Stimulated activated naive CD4-positive, alpha-beta T cell (primary cell): ENCODE measurements at places on chromosomes 11 and 22.

GRCh38 chr11:13963169-13963948 is 836 bp downstream of the SPON1 start:
- no peak for DNase-seq

DNA sequence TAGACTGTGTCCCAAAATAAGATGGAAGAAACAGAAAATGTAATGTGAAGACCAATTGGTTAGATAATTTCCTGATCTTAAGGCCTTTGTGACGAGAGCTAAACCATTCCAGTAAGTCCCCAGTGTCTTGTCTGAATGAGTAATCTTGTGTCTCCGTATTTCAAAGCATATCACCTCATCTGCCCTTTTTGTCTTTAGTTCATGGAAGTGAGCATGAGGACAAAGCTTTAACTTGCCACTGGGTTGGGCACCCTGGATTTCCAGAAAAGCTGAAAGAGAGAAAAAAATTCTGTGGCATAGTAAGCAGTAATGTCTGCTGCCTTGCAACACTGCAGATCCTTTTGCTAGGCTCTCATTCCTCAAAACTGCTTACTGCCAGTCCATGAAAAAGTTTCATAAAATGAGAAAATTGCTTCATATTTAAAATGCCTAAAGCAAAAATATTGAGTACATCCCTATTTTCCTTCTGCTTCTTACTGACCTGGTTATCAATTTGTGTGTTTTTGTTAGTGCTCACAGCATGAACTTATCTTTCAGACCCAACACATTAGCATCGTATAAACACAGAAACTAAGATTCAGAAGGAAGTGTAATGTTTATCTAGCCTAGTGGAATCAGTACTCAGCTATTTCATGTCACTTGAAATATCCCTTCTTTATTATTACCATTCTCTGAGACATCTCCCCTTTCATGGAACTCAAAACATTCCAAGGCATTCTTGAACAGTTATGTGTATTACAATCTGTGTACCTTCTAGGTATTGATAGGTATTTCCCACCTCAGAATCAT is 5.3 kb downstream of the CASP12 start:
- no peak for DNase-seq

DNA sequence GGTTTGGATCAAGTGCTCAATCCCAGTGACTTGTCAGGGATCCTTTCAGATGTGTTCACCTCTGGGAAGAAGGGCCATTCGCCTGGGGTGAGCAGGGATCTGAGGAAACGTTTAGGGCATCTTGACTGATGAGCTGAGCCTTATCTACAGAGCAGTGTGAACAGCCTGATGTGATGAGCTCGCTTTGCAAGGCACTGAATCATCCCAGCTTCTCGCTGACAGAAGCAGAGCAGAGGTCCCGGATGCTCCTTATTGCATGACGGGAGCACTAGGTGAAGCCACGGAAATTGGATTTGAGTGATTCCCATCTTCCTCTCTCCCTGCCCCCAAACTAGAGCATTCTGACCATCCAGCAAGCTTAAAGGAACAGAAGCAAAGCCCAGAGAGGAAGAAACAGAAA is 46.5 kb downstream of the SEZ6L start:
- DNase-seq, result no peak

DNA sequence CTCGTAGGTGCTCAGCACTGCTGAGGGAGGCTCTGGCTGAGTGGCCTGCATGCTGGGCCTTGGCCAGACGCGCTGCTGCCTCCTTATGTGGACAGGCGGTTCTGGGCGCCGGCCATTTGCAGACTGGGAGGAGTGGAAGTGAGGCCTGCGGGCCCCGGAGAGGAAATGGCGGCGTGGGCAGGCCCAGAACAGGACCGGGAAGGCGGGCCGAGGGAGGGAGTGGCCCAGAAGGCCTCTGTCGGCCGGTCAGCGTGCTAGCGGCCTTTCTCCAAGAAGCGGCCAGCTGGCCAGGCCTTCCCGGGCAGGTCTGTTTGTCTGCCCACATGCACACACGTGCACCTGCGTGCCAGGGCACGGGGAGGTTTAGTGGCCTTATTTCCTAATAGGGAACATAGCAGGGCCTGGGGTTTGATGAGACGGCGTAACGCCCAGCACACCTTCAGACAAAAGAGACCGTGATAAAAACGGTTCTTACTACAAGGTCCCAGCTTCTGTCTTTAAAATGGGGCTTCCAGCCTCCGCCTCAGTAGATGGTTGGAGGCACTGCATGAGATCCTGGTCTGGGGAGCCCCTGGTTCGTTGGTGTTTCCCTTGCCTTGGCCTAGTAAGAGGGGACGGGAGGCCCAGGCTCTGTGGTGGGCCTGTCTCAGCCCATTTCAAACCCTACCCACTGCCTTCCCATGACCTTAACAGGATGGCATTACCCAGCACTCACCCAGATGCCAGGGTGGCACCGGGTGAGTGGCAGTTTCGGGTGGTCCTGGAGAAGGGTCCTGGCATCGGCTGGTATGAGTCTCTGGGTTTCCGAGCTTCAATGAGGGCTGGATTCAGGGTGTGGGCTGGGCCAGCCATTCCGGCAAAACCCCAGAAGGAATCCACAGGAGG is 65.1 kb upstream of the PPARA start:
- no peak for DNase-seq

DNA sequence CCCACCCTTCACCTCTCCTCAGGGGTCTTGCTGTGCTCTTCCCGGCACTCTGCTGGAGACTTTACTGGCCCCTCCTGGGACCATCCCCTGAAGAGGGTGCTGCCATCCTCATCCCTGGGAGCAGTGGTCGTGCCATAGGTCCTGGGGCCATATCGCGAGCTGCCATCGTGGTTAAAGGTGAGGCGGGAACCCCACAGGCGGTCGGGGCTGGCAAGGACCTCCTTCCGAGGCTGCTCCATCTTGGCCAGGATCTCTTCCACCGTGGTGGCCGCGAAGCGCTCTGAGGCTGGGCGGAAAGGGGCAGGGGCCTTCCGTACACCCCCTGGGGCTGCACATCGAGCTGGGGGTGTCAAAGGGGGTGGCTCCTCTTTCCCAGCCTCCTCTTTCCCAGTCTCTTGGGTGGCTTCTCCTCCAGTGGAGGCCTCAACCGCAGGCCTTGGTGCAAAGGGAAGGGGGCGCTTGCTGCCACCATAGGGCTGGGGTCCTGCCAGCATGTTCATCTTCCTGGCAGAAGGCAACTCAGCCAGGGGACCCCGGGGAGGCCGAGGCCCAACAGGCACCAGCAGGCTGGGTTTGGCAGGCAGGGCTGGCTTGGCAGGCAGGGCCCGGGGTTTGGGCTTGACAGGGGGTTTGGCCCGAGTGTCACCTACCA is 4.6 kb downstream of the TNKS1BP1 start:
- no peak for DNase-seq
